Effector memory CD8-positive, alpha-beta T cell (primary cell): ENCODE measurements at places on chromosomes 11 and 22.

- DNase-seq, result no peak
Measured at GRCh38 chr22:23219317-23219716, 39.0 kb downstream of the BCR start.

DNA sequence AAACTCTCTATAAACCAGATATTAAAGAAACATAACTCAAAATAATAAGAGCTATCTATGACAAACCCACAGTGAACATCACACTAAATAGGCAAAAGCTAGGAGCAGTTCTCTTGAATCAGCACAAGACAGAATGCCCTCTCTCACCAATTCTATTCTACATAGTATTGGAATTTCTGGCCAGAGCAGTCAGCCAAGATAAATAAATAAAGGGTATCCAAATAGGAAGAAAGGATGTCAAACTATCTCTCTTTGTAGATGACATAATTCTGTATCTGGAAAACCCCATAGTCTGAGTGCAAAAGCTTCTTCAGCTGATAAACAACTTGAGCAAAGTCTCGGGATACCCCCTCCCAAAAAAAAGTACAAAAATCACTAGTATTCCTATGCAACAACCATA lies 359.8 kb downstream of the LRRC4C start:
- DNase-seq, result no peak

DNA sequence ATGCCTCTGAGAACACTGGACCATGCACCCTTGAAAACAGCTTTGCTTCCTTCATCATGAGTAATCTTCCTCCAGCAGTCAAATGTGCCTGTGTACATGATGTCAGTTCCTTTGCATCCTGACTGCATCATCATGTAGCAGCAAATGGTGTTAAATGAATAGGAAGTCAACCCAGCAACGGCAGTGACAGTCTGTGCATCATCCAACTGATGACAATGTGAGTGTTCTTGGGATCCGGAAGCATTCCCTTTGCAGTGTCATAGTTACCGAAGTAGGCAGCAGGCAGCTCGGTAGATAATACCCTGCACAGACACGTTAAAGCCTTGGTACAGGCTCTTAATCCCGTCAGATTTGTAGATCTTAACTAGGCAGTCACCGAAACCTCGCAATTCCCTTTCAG lies 2.5 kb downstream of the WBP2NL start:
- DNase-seq, result no peak

- DNase-seq, result no peak
Measured at GRCh38 chr11:396511-396947, 2.5 kb downstream of the PKP3 start.

DNA sequence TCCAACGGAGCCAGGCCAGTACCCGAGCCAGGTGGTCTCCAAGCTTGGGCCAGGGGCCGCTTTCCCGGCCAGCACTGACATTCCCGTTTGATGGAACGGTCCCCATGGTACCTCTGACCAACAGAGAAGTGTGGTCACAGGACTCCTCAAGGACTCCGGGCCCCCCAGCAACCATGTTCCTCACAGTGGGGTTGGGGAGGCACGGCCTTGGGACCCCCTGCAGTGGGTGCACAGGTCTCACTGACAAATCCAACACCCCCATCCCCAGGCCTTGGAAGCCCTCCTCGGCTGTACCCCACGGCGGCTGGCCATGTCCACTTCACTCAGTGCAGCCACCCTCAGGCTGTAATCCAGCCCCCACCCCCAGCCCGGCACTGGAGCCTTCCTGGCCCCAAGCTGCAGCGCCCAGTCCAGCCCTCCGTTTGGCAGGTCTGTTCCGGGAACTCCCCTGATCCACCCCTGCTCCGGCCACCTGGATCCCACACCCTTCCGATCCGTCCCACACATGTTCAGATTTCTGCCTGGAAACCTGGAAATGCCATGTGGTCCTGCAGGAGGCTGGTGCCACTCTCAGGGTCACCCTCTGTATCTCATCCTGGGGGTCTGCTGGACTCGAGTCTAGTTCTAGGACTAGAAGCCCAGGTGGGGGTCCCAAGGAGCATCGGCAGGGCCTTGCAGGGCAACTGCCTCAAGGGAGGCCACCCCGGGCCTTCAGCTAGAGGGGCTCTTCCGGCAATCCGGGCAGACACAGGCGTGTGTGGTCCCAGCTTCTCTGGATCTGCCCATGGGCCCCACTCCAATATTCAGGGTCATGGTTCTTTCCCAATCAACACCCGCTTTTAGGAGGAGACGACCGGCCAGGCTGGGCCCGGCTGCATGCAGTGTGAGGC lies 26.6 kb downstream of the TBX1 start:
- DNase-seq, result no peak
